ENCODE measurements at places on chromosomes 2 and 18.

DNA sequence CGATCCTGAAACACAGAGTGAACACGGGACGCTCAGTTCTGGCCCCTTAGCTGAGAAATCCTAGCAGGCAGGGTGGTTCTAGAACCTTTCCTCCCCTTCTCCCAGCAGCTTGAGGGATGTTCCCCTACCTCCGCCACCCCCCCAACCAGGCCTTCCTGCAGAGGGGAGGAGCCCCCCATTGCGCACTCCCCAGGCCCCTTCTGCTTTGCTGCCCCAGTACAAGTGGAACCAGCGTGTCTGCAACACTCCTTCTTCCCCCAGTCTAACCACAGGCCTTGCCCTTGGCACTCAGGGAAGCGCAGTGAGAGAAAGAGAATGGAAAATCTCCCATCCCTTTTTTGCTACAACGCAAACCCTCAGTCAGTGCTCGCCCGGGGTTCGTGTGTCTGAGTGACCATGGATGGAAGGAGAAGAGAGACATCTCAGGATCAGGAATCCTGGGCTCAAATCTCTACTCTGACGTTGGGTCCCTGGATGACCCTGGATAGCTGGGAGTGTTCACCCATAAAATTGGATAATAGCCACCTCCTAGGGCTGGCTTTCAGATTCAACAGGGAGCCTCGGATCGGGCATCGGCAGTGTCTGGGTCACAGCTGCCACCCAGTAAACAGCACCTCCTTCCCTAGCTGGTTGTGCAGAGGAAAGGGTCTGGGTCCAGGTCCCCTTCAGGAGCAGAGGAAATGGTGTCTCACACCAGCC, 3.7 kb downstream of the NPPC start:
- DNase-seq = no peak

DNA sequence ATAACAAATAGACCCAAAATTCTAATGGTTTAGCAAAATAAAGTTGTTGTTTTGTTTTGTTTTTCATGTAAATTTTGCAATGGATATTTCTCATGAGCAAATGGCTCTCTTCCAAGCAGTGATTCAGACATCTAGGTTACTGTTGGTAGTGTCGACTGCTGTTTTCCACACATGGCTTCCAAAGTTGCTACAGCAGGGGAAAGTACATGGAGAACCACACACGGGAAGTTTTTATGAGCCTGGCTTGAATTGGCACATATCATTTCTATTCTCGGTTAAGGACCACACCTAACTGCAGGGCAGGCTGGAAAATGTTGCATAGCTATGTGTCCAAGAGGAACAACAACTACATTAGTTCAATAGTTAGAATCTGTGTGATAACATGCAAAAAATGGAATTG, 262.1 kb downstream of the GALNT13 start:
- no peak for DNase-seq

- DNase-seq = no peak
These were observed 27.3 kb upstream of the NRP2 start for GRCh38 chr2:205654878-205655605.

GRCh38 chr2:129404000-129404685, 575.3 kb upstream of the RAB6C start:
- no peak for DNase-seq

GRCh38 chr2:7452110-7452876, 535.1 kb downstream of the RNF144A start:
- DNase-seq = no peak

DNA sequence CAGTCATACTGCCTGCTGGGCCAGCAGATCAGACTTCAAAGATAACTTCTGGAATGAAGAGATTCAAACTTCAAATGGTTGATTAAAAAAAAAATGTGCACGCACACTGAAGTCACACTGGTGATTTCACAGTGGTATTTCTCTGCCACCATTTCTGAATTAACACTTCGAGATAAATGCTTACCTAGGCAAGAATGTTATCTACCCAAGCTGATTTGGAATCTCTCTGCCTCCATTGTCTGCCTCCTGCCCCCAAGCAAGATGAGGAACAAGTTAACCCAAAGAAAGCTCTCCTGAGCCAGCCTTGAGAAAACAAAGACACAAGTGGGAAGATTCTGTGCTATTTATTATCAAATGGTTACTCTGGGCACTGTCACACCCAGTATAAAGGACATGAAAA, 6.5 kb downstream of the LAMA1 start:
- no peak for DNase-seq

DNA sequence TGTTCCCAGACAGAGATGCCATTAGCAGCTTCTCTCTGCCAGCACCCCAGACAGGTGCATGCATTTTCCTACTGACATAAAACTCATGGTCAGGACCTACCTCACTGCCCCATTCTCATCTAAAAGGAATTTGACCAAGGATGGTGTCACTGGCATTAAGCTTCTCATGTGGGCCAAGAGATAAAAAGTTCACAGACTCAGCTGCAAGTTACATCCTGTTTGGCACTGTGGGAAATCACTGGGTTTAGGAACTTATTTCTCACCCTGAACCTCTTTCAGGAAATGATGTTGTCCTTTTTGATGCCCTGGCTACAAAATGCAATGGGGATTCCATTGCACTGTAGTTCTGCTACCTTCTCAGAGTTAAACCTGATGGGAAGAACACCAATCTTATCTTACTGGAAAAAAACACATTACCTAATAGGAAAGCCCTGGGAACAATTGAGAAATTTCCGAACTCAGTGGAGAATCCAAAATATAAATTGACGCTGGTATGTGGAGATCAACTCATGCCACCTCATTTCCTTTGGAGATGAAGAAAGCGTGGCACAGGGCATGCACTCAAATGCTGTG, 252.1 kb upstream of the COPS8 start:
- DNase-seq = no peak

- no peak for DNase-seq
These were observed 2.8 kb upstream of the CENPA start for GRCh38 chr2:26782876-26783704.

- no peak for DNase-seq
These were observed 4.1 kb upstream of the RBM45 start for GRCh38 chr2:178108176-178108575.

DNA sequence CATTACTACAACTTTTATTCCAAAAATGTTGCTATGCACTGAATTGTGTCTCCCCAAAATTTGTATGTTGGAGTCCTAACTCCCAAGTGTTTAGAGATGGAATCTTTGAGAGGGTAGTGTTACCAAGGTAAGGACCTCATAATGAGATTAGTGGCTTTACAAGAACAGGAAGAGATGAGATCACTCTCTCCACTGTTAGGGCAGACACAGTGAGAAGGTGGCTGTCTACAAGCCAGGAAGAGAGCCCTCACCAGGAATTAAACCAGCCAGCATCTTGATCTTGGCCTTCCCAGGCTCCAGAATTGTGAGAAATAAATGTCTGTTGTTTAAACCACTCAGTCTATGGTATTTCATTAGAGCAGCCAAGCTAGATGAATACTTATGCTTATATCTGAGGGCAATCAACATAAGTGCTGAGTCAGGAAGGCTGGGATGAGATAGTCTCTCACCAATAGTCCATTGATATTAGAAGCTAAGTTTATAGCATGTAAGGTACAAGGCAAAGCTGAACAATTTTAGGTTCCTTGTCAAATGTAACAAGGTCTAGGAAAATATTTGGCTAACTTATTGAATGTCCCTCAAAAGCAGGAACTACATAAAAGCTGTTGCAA, 317.6 kb upstream of the REG3G start:
- DNase-seq = no peak

- no peak for DNase-seq
These were observed 449.8 kb upstream of the RGPD4 start for GRCh38 chr2:107376909-107377308.

GRCh38 chr18:11651899-11652298, 37.2 kb upstream of the GNAL start:
- no peak for DNase-seq

DNA sequence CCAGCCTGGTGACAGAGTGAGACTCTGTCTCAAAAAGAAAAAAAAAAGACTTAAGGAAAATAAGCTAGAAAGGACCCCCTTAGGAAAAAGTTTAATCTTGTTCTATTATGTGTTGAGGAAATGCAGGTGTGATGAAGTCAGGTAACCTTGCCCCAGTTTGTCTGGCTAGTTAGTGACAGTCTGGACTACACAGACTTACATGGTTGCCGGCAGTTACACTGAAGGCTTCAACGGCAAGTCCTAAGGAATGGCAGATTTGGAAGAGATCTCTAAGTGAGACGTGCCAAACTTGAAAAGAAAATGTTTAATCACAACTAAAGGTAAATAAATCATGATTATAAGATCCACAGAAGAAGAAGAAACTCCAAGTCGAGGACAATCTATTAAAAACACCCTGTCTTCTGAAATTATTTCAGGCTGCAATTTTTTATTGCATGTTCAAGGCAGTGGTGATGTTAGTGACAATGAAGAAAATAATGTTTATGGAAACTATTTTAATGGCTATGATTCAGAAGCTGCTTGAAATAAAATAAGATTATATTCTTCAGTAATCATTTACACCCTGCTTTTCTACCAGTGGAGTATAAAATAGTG, 84.2 kb downstream of the TTC27 start:
- DNase-seq = no peak

DNA sequence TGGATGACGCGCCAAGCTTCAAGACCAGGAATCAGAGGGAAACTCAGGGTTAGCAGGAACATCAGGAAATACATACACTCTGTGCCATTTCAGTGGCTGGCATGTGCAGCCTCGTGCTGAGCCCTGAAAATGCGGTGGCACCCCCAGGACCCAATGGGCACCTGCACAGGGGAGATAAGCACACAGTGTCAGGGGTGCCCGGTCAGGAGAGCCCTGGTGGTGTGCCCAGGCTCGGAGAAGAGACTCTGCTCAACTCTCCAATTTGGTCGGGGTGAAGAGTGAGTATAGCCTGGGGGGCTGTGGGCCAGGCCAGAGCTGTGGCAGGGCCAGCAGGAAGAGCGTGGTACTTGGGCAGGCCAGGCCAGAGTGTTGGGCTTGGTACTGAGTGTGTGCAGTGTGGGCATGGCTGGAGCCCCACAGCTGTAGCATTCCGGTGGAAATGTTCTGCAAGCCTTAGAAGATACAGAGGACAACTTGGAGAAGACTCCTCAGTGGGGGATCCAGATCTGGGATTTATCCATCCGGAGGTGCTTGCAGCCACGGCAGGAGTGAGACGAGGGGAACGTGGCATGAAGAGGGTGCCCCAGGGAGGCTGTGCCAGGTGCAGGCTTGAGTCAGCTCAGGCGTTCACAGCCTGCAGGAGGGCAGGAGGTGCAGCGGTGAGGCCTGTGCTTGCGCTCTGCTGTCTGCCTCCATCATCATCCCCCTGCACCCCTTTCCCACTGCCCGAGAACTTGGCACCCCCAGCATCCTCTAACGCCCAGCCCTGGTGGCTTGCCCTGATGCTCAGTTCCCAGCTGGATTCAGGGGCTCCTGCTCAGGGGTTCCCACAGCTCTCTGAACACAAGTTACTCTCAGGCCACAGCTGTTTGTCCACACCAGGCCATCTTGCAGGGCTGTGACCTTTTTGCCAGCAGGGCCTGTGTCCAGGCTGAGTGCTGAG, 451.7 kb upstream of the HS6ST1 start:
- no peak for DNase-seq

DNA sequence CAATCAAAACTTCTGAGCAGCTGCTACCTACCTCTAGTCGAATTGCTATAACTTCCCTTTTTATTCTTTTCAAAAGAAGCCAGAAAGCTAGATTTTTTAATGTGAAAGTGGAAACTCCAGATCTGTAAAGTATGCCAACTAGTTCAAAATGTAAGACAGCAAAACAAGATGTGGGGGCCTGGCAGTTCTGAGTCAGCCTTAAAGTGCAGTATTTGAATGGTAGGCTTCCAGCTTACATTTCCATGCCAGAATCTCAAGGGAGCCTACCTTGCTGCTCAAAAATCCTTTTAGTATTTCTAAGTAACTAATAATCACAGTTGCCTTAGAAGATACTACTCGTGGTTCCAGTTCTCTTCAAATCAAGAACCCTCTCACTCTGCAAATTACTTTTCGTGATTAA, 1288.7 kb downstream of the LRP1B start:
- peak; percentile 21 for DNase-seq

GRCh38 chr2:32849456-32850194, 97.1 kb upstream of the LTBP1 start:
- no peak for DNase-seq

- DNase-seq = no peak
These were observed 16.2 kb downstream of the SETBP1 start for GRCh38 chr18:44696892-44697291.

DNA sequence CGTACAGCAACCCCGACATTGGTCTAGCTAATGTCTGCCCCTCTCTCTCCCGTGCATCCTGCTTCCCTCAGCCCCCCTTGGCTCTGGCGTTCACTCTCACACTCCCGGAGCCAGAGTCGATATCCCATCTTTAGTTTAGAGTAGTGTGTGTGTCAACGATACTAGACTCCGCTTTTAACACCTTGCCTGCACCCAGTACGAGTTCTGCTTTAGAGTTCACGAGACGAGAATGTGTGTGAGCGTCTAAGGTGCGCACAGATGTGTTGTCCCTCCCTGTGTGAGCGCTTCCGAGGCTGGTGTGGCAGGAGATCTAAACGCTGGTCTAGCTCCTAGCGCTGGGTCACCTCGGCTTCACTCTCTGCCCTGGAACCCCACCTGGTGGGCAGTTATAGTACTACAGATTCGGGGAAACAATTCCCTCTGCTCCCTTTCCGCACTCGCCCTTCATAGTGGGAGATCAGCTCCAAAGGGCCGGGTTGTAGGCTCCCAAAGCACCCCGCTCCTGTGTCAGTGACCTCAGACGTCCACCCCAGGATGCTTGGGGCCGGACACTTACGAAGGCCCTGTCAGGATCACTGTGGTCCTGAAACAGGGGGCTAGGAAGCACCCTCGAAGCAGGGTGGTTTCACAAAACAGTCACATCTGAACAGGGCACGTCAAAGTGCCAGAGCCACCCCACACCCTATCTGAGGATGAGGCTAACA, 2.6 kb upstream of the CYP26B1 start:
- peak; percentile 89 for DNase-seq

DNA sequence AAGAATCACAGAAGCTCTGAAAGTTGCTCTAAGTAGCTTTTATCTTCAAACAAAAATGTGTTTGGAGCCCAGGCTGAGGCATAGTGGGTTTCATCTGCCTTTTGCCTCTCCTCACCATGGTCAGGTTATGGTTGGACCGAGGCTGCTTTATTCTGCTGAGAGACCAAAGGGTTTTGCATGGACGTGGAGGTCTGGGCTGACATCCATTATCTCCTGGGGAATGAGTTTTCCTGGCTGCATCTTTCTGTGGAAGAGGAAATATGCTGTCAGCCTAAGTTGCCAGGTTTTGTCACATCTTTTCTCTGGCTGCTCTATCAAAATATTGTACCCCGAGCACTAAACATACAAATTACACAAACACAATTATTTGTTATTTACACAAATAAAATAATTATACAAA, 223.2 kb downstream of the LDLRAD4 start:
- DNase-seq = no peak

DNA sequence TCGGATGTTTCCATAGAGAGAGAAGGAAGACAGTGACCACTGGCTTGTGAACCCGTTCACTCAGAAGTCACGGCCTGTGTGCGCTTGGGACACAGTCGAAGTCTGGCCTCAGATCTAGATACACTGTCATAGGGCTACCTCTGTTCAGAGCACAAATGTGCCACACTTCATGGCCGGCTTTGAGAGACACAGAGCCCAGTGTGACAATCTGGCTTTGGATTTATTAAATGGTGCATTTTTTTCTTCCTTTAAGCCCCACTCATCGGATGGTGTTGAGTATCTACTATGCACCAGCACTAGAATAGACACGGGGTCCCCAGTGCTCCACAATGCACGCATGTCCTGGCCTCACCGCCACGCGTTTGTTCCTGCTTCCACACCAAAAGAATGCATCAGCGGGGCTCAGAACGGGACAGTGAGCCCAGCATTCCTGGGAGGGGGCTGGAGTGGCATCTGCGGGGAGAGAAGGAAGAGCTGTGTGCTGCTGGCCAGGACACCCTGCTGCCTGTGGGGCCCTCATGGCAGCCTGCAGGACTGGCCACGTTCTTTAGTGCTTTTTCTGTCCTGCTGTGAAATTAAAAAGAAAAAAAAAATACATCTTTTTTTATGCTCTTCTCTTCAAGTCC, 738.9 kb upstream of the SALL3 start:
- DNase-seq = no peak
